Renal pelvis (tissue), 12 donors: ENCODE measurements at places on chromosomes 1 and 21.

GRCh38 chr1:224113545-224113917 is 380 bp upstream of the FBXO28 start:
- no peak for DNase-seq

DNA sequence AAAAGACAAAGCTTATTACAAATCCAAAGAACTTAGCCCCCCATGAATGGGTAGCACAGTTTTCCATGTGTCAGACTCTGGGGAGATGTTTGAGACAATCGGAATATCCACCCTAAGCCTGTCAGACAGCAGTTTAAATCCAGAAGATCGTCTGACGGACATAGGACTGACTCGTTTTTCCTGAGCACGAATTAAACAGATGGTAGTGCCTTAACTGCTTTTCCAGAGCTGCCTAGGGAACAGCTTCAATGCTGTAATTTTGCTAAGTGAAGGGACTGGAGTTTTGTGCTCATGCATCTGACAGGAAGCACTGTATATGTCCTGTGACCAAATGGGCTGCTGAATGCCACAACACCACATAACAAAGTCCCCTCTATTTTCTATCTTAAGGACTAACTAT is 48.6 kb downstream of the PCNX2 start:
- DNase-seq: no peak

GRCh38 chr1:203089651-203090045 is 3.8 kb upstream of the MYOG start:
- no peak for DNase-seq

- DNase-seq: no peak
Observed at GRCh38 chr1:165695031-165695430, 3.3 kb downstream of the ALDH9A1 start.

DNA sequence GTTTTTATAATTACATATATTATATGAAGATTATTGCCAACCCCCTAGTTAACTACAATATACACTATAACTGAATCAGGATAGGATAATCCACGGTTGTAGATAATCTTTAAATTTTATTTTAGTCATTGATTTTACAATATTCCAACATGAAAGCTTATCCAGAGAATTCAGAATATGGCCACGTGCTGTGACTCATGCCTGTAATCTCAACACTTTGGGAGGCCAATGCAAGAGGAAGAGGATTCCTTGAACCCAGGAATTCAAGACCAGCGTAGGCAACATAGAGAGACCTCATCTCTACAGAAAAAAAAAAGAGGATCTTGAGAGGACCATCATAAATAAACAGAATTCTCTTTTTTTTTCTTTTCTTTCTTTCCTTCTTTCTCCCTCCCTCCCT is 119.6 kb upstream of the CACYBP start:
- no peak for DNase-seq

GRCh38 chr1:89487972-89488371 is 36.7 kb upstream of the LRRC8B start:
- no peak for DNase-seq

DNA sequence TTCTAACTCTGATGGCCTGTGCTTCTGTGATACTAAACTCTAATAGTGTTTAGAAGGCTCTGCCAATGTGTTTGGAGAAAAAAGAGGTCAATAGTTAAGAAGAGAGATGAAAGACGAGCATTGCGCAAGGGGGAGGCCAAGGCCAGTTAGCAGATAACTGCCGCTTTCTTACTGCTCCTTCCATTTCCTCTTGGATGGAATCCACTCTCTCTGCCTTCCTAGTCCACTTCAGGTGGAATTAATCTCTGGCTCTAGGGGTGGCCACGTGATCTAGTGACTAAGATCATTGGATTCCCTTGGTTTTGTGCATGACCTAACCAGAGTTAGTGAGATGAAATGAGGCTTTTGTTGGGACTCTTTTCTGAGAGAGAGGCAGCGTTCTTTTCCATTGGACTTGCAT is 148.3 kb downstream of the ACTL8 start:
- no peak for DNase-seq

DNA sequence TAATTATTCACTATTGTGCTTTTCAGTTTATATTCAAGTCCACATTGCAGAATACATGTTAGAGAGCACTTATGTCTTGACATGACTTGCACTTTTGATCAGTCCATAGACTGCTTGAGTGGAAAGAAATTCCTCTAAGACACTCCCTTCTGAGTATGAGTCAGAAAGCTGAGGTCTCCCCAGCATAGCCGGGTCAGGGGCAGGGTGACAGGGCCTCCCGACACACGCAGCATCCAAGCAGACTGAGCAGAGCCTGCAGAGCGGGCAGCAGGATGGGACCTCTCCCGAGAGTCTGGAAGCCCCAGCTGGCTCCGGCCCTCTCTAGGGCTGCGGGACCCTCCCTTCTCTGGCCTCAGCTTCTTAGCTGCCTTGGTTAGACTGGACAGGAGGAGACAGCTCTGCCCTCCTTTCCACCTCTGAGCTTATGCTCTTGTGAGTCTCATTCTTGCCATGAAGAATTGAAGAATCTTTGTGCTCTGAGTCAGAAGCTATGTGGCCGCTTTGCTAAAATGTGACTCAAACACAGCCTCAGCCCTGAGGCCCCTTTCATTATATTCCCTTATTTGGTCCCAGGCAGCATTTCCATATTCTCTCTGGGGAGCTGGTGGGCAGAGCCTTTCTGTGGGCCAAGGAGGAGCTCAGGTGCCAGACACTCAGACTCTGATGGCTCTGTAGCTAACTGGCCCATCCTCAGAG is 11.2 kb upstream of the CAPN2 start:
- DNase-seq: no peak

DNA sequence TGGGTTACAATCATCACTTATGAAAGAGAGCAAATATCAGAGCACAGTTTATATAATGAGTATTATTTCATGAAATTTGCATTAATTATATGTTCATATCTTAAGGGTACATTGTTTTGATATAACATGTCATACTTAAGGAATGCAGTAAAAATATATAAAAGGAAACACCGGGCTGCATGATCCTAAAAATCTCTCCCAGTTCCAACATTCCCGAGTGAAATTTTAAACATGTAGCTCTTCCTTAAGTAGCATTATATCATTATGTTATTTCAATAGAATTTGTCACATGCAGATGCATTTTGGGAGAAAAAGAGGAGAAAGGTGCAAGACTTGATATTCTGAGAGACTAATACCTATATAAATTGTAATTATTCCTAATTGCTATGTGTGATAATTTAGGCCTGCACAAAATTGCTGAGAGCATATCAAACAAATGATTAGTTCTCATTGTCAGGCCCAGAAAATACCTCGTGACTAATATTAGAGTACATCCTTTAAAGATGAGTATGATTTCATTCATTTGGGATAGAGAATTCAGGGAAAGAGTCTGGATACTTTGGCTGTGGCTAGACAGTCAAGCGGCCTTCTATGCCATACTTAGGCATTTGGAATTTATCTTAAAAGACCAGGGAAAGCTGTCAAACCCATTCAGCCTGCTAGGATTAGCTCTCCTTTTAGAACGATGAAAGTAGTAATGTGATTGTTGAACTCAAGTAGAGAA is 86.8 kb downstream of the ADGRL2 start:
- DNase-seq: no peak
